ENCODE measurements at places on chromosomes 7 and 10.

DNA sequence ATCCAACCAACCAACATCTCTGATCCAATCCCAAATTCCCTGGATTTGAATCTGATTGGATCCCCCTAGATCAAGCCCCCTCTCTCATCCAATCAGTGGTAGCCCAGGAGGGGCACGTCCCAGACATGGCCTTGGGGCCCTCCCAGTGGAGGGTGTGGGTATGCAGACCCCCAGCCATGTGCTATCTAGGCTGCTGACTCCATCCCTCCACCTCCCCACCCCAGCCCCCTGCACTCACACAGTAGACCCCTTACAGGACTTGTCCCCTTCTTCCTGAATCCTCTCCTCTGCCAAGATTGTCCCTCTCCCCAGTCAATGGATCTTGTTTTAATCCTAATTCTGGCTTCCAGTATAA lies 153.4 kb downstream of the OAT start:
- no peaks in the 10 kb centered on the region for H3K27me3 ChIP-seq
- H3K27ac ChIP-seq: no peak overlapping the region
- no peak overlapping the region for H3K4me3 ChIP-seq
- no peak for DNase-seq
- H3K4me1 ChIP-seq: no peaks in the 10 kb centered on the region

GRCh38 chr10:112335868-112336265 lies 38.0 kb upstream of the ACSL5 start:
- no peaks in the 10 kb centered on the region for H3K4me1 ChIP-seq
- peaks cover 32% of the 10 kb centered on the region for H3K27me3 ChIP-seq
- no peak overlapping the region for H3K27ac ChIP-seq
- H3K36me3 ChIP-seq: no peaks in the 10 kb centered on the region
- no peak for DNase-seq
- no peak overlapping the region for H3K4me3 ChIP-seq

DNA sequence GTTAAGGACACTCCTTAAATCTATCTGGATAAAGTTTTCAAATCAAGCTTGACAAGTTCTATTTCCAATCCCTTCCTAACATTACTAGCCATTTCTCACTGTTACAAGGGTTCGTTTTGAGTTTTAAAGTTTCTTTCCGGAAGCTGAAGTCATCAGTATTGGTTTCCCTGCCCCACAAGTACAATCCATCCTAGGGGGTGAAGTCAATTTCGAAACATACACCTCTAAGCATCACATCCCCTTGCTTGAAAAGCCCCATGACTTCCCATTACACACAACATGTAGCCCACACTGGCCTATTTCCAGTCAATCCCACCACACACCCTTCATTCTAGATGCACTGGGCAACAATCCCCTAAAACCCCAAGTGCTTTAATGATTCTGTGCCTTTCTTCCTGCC lies 13.0 kb downstream of the DPY19L1 start:
- no peak overlapping the region for H3K27ac ChIP-seq
- no peak overlapping the region for H3K4me3 ChIP-seq
- DNase-seq: no peak
- H3K36me3 ChIP-seq: no peaks in the 10 kb centered on the region

- H3K4me1 ChIP-seq: no peaks in the 10 kb centered on the region
- H3K36me3 ChIP-seq: no peaks in the 10 kb centered on the region
- no peak overlapping the region for H3K4me3 ChIP-seq
- no peak overlapping the region for H3K27ac ChIP-seq
- DNase-seq: no peak
Measured at GRCh38 chr10:81013771-81014170, 476.1 kb downstream of the SH2D4B start.

DNA sequence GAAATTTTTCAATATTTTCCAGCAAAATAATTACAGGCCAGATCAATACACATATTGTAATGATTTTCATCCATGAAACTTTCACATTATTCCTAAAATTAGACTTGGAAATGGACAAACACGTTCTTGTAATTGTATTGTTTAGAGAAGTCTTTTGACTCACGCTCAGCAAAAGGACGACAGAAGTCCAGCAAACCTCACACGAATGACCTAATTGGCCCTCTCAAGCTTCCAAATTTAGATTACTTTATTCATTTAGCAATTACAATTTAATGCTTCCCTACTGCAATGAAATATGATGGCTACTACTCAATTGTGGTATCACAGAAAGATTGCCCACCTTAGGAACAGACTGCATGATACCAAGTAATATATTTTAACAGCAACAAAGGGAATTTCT lies 702.2 kb downstream of the MAGI2 start:
- no peaks in the 10 kb centered on the region for H3K27me3 ChIP-seq
- no peak for DNase-seq
- no peak overlapping the region for H3K27ac ChIP-seq
- no peak overlapping the region for H3K4me3 ChIP-seq
- H3K4me1 ChIP-seq: no peaks in the 10 kb centered on the region

DNA sequence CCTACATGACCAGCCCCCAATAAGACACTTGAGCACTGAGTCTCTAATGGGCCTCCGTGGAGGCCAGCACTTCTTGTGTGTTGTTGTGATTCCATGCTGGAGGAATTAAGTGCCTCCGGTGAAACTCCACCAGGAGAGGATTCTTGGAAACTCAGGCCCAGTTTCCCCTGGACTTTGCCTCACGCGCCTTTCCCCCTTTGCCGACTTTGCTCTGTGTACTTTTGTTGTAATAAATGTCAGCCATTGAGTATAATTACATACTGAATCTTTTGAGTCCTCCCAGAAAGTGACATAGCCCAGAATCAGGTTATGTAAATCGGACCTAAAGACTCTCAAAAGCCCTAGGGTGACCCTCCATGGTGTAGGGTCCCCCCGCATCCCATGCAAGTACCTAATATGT lies 82.4 kb downstream of the DLG5 start:
- no peak for DNase-seq
- H3K27me3 ChIP-seq: no peaks in the 10 kb centered on the region
- no peak overlapping the region for H3K27ac ChIP-seq

GRCh38 chr7:148334441-148334956 lies 256.1 kb upstream of the C7orf33 start:
- no peaks in the 10 kb centered on the region for H3K4me1 ChIP-seq
- H3K27ac ChIP-seq: no peak overlapping the region
- no peak overlapping the region for H3K4me3 ChIP-seq
- DNase-seq: no peak

DNA sequence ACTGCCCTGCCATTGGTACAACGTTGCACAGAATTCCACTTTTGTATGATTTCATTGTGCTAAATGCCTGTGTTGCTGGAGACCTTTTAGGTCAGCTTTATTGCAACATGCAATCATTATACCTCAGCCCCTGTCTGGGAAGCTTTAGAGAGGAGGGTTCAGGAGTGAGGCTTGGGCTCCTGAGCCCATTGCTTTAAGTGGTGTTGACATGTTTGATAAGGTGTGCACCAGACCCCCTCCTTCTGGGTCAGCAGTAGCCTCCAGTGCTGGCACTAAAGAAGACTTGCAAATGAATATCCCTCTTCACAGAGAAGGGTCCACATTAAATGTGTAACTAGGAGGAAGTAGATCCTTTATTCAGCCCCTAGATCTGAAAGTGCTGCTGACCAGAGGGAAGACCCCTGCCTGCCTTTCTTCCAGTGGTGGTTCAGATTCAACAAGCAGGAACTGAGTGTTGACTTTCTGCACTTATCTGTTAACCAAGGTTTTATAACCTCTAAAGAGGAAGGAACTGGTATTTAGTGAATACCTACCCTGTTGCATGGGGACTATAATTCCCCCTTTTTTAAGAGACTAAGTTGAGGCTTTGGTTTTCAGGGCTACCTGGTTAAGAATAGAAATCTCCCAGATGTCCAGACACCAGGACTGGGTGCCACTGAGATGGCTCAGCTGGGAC lies 369.4 kb upstream of the IGFBP3 start:
- H3K27ac ChIP-seq: no peak overlapping the region
- no peak for DNase-seq
- H3K27me3 ChIP-seq: no peaks in the 10 kb centered on the region
- H3K4me3 ChIP-seq: no peak overlapping the region

DNA sequence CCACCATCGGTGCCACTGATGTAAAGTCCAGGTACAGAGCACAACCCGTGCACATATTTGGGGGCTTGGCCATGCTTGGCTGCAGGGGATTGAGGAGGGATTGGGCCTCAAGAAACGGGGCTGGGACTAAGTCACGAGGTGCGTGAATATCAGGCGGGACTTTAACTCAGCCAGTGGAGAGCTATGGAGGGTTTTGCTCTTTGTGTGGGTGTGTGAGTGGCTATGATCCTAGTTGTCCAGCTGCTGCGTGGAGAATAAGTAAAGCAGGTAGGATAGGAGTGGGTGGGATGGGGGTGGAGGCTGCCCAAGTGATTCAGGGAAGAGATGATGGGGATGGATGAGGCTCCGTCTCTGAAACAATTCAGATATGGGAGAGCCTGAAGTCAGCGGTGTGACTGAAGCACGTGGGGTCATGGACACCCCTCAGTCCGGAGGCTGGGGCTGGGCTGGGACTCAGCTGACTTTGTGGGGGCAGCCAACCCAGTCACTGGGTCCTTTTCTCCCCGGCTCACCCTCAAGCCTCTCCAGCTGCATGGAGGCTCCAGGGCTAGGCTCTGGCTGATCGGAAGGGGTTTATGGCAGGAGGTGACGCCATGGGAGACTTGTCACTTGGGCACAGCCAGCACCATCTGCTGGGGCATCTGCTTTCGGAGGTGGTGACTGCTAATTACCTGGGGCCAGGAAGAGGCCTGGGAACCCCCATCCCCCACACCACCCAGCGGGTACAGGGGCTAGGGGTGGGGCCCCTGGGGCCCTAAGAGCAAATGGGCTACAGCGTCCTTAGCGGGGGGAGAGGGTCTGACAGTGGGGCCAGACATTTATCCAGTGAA lies 1.7 kb upstream of the LFNG start:
- H3K27ac ChIP-seq: no peak overlapping the region
- H3K4me1 ChIP-seq: peaks cover 34% of the 10 kb centered on the region
- DNase-seq: no peak
- no peaks in the 10 kb centered on the region for H3K36me3 ChIP-seq
- no peak overlapping the region for H3K4me3 ChIP-seq
- H3K27me3 ChIP-seq: peaks cover 8% of the 10 kb centered on the region

- no peaks in the 10 kb centered on the region for H3K36me3 ChIP-seq
- H3K27me3 ChIP-seq: peaks cover 8% of the 10 kb centered on the region
- H3K4me3 ChIP-seq: no peak overlapping the region
- H3K27ac ChIP-seq: no peak overlapping the region
- no peaks in the 10 kb centered on the region for H3K4me1 ChIP-seq
- DNase-seq: no peak
Measured at GRCh38 chr7:116953906-116954838, 871 bp downstream of the ST7 start.

DNA sequence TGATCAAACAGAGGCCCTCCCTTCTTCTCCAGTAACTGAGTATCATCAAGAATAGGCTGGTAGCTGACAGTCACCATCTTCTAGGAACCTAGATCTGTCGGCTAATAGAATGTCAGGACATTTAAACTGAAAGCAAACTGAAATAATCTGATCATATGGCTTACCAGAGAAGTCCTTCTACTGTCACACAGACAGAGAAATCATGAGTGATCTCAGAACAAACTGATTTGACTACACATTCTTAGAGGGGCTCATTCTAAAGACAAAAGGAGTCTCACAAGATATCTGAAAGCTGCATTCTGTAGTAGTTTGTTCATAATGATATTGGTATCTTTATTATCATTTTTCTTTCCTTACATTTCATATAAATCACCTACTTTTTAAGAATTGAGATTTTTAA lies 130.9 kb upstream of the ADCY1 start:
- DNase-seq: no peak
- no peaks in the 10 kb centered on the region for H3K36me3 ChIP-seq
- no peaks in the 10 kb centered on the region for H3K4me1 ChIP-seq
- no peak overlapping the region for H3K27ac ChIP-seq
- no peak overlapping the region for H3K4me3 ChIP-seq

- peaks cover 3% of the 10 kb centered on the region for H3K27me3 ChIP-seq
- H3K4me1 ChIP-seq: no peaks in the 10 kb centered on the region
- no peaks in the 10 kb centered on the region for H3K36me3 ChIP-seq
- no peak overlapping the region for H3K27ac ChIP-seq
- DNase-seq: peak; percentile 36
Measured at GRCh38 chr7:100407285-100408180, 21.0 kb downstream of the ZCWPW1 start.

DNA sequence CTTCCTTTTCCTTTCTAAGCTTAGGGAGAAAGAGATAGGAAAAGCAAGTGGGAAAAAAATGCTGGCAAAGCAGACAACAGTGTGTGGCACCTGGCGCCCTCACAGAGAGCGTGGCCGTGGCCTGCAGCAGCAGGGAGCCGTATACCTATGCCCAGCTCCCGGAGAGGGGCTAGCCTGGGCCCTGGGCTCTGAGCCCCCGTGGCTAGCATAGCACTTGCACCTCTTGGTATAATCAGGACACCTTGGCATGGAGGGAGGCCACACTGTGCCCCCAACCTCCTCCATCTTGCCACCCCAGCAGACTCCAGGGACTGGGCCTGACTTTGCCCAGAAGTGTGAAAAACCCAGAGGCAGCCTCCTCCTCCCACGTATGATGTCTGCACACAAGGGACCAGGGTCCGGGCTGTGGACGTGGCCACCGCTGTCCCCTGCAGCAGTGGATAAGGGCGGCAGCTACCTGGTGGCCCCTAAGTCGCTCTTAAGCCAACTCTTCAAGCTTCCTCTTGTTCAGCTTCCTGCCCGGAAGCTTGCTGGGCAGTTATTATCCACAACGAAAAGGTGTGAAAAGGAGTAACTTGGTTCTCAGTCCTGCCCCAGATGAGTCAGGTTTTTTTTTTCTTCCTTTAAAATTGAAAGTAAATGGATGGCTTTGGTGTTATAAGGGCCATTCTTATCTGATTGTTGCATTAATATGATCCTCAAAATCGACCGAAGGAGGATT lies 249.1 kb upstream of the PITRM1 start:
- no peaks in the 10 kb centered on the region for H3K27me3 ChIP-seq
- no peak overlapping the region for H3K4me3 ChIP-seq
- H3K27ac ChIP-seq: no peak overlapping the region
- H3K4me1 ChIP-seq: peaks cover 20% of the 10 kb centered on the region

GRCh38 chr7:93008833-93009232 lies 108.9 kb downstream of the SAMD9 start:
- no peak for DNase-seq
- H3K4me1 ChIP-seq: no peaks in the 10 kb centered on the region
- H3K4me3 ChIP-seq: no peak overlapping the region
- no peak overlapping the region for H3K27ac ChIP-seq
- no peaks in the 10 kb centered on the region for H3K36me3 ChIP-seq

DNA sequence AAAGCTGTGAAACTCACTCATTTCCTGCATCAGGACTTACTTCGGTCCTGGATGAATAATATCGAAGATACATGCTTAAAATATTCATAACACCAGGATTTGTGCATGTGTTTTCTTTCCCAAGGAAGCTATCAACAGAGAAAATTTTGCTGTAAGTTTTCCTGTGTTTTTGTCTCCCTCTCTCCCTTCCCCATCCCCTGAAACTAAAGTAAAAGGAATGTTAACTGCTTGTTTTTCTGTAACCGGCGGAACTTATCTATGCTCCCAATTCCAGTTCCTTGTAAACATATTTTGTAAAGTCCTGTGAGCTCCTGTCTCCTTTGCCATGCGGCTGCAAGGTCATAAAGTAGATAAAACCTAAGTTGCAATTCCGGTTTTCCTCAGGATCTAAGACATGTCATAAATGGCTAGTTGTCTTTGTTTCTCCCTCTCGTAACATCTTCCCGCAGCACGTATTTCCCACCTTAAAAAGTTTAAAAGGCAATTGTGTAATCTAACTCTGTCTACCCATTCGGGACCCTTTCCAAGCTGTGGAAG lies 79.0 kb upstream of the POM121L12 start:
- H3K27me3 ChIP-seq: no peaks in the 10 kb centered on the region
- no peaks in the 10 kb centered on the region for H3K4me1 ChIP-seq
- no peak for DNase-seq
- no peak overlapping the region for H3K4me3 ChIP-seq

Data from DND-41 (cell line).